Mononuclear cell (primary cell): ENCODE measurements at places on chromosomes 2 and 18. TPM values are rescaled to one million over a fixed set of nuclear protein-coding genes. Genes with fewer than 3 reads are reported as not detected.

CTAGE1 gene
- total RNA-seq = 0.10 TPM

ACADL gene
- total RNA-seq = not detected

WDCP gene
- total RNA-seq = 3.0 TPM

SLC4A5 gene
- 6.7 TPM for total RNA-seq

C18orf63 gene
- total RNA-seq = not detected

RTP5 gene
- total RNA-seq = 0.21 TPM

GNLY gene
- total RNA-seq = 181 TPM

PLA2R1 gene
- total RNA-seq = not detected

UPP2 gene
- total RNA-seq = not detected

HOXD12 gene
- not detected for total RNA-seq

SP5 gene
- total RNA-seq = not detected

EFR3B gene
- total RNA-seq = under 0.01 TPM

NDUFV2 gene
- total RNA-seq = 355 TPM

ASB18 gene
- not detected for total RNA-seq

GALNT14 gene
- total RNA-seq = 0.31 TPM

FMNL2 gene
- 1.2 TPM for total RNA-seq

MAP3K19 gene
- total RNA-seq = not detected

CEP192 gene
- 53.2 TPM for total RNA-seq

RBM45 gene
- total RNA-seq = 10.0 TPM

WDFY1 gene
- total RNA-seq = 103 TPM

ELOA2 gene
- total RNA-seq = under 0.01 TPM

SAG gene
- total RNA-seq = 0.21 TPM

SMIM21 gene
- total RNA-seq = not detected

MOGAT1 gene
- total RNA-seq = not detected

GPR45 gene
- total RNA-seq = not detected

SERPINB7 gene
- total RNA-seq = not detected

CYP27C1 gene
- total RNA-seq = not detected

PGAP1 gene
- 8.8 TPM for total RNA-seq

WNT6 gene
- not detected for total RNA-seq

SLC5A6 gene
- 48.4 TPM for total RNA-seq

NR4A2 gene
- total RNA-seq = 83.3 TPM

ST8SIA3 gene
- not detected for total RNA-seq

SULT1C2 gene
- not detected for total RNA-seq

CD8A gene
- total RNA-seq = 25.6 TPM

SNORC gene
- total RNA-seq = under 0.01 TPM

NEU2 gene
- not detected for total RNA-seq

OSBPL6 gene
- 0.21 TPM for total RNA-seq

TNFRSF11A gene
- total RNA-seq = 1.4 TPM

NAT8 gene
- not detected for total RNA-seq

REEP1 gene
- total RNA-seq = 0.63 TPM

CDH7 gene
- total RNA-seq = not detected

AFF3 gene
- 21.9 TPM for total RNA-seq

SLC8A1 gene
- total RNA-seq = 51.2 TPM

FAHD2B gene
- total RNA-seq = 3.1 TPM

GCG gene
- total RNA-seq = not detected

TUBA4B gene
- not detected for total RNA-seq

C2orf66 gene
- not detected for total RNA-seq

HOXD1 gene
- total RNA-seq = not detected
